ENCODE measurements at places on chromosomes 2 and 18.

- no peak for DNase-seq
Measured at GRCh38 chr2:96617012-96617411, 21.1 kb downstream of the KANSL3 start.

GRCh38 chr2:98743835-98744234 is 12.9 kb upstream of the MGAT4A start:
- DNase-seq, result no peak

- DNase-seq, result no peak
Measured at GRCh38 chr2:190589008-190589407, 54.5 kb upstream of the NEMP2 start.

DNA sequence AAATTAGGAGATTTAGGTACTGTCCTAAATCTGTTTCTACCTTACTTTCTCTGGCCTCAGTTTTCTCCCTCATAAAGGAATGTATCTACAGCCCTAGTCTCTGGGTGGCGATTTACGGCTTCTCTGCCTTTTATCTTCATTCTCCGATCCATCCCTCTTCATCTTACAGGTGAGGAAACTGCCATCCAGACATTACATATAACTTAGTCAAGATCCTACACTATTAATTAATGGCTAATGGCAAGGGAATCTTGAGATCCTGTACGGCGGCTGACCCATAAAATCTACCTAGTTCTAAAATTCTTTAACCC is 386 bp upstream of the YIPF4 start:
- no peak for DNase-seq

GRCh38 chr18:25239581-25240419 is 112.2 kb downstream of the ZNF521 start:
- DNase-seq, result no peak

DNA sequence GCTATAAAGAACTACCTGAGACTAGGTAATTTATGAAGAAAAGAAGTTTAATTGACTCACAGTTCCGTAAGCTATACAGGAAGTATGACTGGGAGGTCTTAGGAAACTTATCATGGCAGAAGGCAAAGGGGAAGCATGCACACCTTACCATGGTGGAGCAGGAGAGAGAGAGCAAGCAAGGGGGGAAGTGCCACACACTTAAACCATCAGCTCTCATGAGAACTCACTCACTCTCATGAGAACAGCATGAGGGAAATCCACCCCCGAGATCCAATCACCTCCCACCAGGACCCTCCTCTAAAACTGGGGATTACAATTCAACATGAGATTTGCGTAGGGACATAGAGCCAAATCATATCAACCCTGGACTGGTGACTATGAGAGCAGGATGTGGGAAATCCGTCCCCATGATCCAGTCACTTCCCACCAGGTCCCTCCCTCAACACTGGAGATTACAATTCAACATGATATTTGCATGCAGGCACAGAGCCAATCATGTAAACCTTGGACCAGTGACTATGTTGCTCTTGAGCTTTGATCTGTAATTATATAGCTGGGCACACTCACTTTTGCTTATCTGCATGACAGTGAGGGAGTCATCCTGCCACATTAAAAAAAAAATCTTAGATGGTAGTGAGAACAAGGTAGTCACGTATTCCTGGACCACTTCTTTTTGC is 12.9 kb downstream of the ADAM23 start:
- no peak for DNase-seq

GRCh38 chr2:159573846-159574606 is 42.3 kb downstream of the BAZ2B start:
- DNase-seq, result no peak

GRCh38 chr2:223081789-223082188 is 29.8 kb downstream of the KCNE4 start:
- DNase-seq, result no peak

- DNase-seq, result no peak
Measured at GRCh38 chr2:220315098-220315823, 687.8 kb downstream of the SLC4A3 start.

- DNase-seq, result no peak
Measured at GRCh38 chr2:29276151-29276550, 160.9 kb downstream of the CLIP4 start.

DNA sequence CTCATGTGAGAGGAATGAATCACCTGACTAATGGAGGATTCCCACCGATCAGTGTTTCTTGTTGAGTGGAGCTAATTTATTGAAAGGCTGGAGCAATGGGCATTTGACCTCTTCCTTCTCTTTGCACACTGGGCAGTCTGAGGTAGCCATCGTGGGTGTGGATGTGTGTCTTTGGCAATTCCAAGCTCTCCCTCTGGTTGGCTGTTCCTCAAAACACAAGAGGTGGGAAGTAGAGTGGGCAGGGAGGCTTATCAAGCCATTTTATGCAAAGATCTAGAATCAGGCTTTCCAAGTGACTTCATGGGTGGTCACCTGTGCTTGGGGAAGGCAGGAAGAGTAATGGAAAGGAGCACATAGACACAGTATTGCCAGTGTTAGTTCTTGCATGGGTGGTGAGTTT is 154.8 kb downstream of the INSIG2 start:
- no peak for DNase-seq

GRCh38 chr2:212709280-212709679 is 170.7 kb upstream of the ERBB4 start:
- no peak for DNase-seq

DNA sequence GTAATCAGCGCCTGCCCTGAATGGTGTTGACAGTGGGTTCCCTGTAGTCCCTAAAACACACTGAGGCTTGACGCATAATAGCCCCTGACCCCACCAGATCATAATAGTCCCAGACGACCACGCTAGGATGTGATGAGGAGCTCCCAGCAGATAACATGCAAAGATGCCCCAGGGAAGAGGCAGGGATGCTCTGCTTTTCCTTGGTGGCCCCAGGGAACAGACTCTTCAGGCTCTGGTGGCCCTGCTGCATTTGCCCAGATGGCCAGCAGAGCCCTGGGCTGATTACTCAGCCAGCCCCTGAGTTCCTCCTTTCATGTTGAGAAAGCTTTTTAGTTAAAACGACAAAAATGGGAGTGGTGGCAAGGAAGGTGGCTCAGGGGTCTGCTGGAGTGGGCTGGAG is 5.9 kb upstream of the NCKAP5 start:
- no peak for DNase-seq

DNA sequence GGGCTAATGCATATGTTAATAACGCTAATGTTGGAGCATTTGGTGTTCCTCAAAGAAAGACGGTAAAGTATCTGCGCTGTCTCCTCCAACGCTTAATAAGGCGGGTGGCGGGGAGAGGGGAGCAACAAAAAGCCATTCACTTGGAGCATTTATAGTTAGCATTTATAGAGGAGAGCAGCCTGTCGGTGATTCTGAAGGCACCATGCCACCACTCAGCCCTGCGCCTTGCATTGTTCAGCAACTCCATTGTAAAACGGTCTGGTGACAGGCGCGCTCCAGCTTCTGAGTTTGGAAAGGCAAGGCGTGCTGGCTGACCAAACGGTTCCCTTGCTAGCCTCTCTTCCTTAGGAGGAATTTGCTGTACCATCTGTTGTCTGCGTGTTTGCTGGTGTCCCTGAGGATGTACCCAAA is 83.9 kb downstream of the LYPD1 start:
- no peak for DNase-seq

DNA sequence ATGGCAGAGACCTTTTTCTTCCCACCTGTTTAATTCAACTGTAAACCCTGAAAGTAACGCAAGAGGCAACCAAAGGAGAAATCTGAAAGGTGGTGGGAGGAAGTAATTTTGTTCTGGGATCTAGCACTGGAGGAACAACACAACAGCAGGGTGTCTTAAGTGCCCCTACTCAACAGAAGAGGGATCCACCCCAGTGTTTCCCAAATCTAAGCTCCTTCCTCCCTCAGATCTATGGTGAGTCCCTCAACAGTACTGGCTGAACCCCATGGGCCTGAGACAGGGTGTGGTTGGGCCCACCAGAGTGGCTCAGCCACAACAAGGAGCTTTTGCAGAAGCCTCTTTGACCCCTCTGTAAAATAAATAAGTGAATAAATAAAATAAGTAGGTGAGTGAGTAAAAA is 790.3 kb downstream of the ERBB4 start:
- DNase-seq, result no peak

DNA sequence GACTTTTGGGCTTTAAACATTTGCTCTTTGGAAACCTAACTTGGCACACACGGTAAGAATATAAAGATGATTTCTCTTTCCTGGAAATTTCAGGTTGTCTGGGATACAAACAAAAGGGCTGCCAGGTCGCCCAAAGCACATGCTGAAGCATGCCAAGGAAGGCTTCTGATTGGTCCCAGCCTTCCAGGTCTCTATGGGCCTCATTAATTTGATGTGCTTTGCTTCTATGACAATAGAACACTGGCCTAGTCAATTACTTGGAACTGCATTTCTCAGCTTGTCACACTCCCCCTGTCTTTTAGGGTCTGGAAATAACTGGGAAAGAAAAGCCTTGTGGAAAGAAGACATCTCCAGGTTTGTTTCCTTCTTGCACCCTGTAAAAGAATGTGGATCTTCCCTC is 228.9 kb downstream of the ADCYAP1 start:
- no peak for DNase-seq

DNA sequence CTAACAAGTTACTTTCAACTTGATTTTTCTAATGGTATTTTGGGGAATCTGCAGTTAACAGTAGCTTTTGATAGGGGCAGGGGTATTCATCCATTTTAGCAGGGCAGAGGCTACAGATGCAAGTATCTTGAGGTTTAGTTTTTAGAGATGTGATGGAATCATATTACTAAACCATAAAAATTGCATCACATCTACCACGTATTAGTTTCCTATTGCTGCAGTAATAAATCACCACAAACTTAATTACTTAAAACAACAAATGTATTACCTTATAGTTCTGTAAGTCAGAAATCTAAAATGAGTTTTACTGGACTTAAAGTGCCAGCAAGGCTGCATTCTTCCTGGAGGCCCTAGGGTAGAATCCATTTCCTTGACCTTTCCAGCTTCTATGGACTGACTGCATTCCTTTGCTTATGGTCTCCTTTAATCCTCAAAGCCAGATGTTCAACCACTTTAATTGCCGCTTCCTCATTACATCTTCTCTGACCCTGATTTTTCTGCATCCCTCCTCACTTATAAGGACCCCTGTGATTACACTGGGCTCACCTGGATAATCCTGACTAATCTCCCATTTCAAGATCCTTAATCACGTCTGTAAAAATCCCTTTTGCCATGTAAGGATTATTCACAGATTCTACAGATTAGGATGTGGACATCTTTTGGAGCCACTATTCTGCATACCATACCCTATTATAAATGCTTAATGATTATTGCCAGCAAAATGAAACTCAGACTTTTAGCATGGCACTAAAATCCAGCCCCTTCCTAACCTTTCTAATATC is 21.9 kb upstream of the EXOC6B start:
- no peak for DNase-seq

GRCh38 chr18:71405169-71405809 is 1116.4 kb downstream of the SOCS6 start:
- DNase-seq, result no peak

DNA sequence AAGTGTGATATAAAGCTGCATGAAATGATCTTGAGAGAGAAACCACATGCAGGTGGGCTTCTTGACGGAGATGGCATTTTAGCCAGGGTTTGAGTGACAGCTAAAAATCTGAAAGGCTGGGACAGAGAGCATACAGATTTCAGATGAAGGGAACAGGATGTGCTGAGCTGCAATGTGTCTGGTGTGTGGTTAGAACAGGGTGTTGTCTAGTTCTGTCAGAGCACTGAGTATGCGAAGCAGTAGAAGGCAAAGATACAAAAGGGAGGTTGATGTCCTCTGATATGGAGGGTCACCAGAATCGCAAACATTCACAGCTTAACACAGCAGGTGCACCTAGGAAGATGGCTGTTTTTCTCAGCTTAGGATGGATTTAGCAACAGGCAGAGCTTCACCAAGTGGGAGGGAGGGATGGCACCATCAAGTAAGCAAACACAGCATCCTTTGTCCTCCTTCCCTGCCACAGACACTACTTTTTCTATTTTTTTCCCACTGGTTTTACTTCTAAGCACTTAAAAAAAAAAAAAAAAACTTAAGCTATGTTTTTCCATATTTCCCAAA is 182.5 kb downstream of the TMX3 start:
- DNase-seq, result no peak

DNA sequence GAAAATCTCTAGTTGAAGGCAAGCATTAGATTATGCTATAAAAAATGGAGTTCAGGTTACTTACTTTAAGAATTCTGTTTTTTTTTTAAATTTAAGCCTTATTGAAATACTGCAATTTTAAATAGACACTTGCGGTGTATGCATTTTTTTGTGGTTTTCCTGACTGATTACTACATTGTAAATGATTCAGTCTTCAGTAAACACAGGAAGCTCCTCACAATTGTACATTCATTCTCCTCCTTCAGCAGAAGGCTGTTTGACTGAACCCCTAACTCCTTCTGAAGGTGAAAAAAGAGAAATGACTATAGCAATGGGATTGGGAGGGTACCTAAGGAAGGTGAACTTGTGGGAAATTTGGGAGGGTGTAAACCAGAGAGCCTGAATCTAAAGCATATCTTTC is 136.1 kb downstream of the GCA start:
- no peak for DNase-seq

DNA sequence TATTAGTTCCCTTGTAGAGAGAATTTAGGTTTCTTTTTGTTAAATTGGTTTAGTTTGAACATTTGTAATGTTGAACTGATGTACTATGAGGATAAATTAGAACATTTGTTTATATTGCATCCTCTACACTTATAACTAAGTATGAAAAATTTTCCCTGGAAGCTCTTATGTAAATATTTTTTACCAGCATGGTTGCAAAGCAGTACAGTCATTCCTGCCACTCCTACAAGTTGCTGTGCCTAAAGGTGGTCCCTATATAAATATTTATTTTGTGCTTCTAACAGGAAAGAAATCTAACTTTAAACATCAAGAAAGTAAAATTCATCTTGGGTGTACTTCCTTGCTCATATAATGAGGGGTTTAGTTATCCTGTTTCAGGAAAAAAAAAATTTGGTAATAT is 14.2 kb downstream of the TWSG1 start:
- no peak for DNase-seq

GRCh38 chr2:207256476-207257207 is 90.9 kb upstream of the KLF7 start:
- no peak for DNase-seq

GRCh38 chr2:86003967-86004366 is 101.7 kb downstream of the POLR1A start:
- DNase-seq, result no peak

DNA sequence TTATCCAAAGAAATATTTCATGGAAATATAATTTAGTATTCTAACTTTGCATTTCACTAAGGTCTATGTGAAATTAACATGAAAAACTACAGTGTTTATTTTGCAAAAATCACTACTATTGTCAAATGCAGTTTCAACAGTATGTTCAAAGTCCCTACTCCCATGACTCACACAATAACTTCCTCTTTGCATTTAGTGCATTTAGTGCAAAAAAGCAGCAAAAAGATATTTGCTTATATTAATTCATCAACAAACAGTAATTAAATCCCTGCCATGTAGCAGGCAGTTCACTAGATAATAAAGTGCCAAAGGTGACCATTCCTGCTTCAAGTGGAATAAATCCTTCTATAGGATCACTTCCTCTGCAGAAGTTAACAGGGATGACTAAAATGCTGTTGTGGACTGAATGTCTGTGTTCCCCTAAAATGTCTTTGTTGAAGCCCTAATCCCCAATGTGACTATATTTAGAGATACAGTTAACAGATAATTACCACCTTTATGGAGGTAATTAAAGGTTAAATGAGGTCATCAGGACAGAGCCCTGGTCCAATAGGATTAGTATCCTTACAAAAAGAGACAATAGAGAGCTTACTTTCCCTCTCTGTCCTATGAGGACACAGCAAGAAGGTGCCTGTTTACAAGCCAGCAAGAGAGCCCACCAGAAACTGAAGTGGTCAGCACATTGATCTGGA is 61.7 kb downstream of the STK39 start:
- DNase-seq, result no peak
